ENCODE measurements at places on chromosomes 12 and 14.
A peak's percentile ranks its signal among the peaks of the same experiment; 100 is the strongest.

DNA sequence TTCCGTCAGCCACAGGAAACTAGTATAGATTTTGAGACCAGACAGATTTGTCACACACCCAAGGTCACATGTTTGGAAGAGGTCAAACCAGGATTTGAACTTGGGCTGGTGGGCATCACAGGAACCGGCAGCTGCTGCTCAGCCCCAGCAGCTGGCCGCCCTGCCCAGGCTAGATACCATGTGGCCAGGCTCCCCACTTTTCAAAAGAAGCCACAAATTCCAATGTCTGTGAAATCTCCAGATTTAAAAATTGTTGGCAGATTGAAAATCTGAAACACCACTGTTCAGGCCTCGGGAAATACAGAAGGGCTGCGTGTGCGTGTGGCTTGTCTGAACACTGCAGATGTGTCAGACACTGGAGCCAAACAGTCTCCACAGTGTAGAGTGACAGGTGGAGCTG lies 30.4 kb downstream of the MMAB start:
- no peaks in the 10 kb centered on the region for H3K27me3 ChIP-seq
- H3K27ac ChIP-seq: no peak overlapping the region
- no peaks in the 10 kb centered on the region for H3K4me1 ChIP-seq
- H3K36me3 ChIP-seq: no peaks in the 10 kb centered on the region

DNA sequence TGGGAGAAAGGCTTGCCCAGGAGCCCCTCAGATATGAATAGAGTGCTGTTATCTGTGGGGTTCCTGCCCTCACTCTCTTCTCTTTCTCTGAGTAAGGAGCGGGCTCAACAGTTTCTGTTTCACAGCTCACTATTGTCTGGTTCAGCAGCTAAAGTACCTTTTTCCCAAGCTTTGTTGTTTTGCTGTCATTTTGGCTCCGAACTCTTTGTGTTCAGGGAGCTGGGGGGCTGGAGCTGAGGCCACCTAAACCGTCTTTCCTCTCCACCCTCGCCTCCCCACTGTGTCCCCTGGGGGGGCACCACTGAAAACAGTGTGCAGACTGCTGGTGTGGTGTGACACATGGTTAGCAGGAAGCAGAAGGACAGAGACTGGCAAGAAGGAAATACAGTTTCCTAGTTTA lies 51.4 kb downstream of the FBXW8 start:
- H3K27ac ChIP-seq: no peak overlapping the region
- no peak for DNase-seq
- H3K4me1 ChIP-seq: no peaks in the 10 kb centered on the region
- H3K27me3 ChIP-seq: no peaks in the 10 kb centered on the region
- H3K36me3 ChIP-seq: no peaks in the 10 kb centered on the region

DNA sequence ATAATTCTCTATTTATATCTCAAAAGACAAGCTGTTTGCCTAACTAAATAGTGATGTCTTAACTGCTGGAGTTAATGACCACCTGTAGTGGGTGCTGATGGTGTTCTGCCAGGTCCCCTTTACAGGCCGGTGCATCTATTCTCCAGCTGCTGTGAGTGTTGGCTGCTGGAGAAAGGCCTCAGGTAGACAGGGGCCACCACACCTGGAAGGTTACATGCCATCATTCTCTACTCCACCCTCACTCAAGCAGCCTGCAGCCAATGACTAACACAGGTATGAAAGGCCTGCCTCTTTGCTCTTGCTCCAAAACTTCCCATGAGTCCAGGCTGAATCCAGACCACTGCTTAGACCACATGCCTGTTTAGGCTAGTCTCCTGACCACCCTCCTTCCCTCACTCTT lies 73.9 kb downstream of the RPS6KA5 start:
- no peak for DNase-seq
- H3K4me3 ChIP-seq: no peak overlapping the region
- H3K27ac ChIP-seq: no peak overlapping the region
- no peaks in the 10 kb centered on the region for H3K4me1 ChIP-seq
- H3K27me3 ChIP-seq: no peaks in the 10 kb centered on the region

DNA sequence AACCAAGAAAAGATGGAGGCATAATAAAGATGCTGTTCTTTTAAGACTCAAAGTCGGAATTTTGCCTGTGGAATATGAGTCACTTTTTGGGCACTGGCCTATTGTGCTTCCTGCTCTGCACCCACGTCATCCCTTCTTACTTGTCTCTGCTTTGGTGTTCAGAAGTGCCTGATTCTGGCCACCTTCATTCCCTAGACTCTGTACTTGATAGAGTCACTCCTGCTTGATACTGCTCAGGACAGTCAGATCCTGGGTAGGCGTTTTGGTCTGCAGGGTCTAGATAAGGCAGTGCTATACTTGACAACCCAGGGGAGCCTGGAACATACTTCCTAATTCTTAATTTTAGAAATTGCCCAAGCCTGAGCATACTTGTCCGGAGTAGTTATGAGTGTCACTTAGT lies 1.9 kb downstream of the LRRK2 start:
- DNase-seq: peak; percentile 75
- no peaks in the 10 kb centered on the region for H3K4me1 ChIP-seq
- no peaks in the 10 kb centered on the region for H3K36me3 ChIP-seq
- H3K27me3 ChIP-seq: no peaks in the 10 kb centered on the region

GRCh38 chr14:93789228-93790130 lies 1.2 kb upstream of the PRIMA1 start:
- H3K4me3 ChIP-seq: no peak overlapping the region
- peaks cover 14% of the 10 kb centered on the region for H3K4me1 ChIP-seq
- H3K27ac ChIP-seq: peak overlapping the region; percentile 97
- H3K36me3 ChIP-seq: no peaks in the 10 kb centered on the region
- H3K27me3 ChIP-seq: no peaks in the 10 kb centered on the region
- no peak for DNase-seq

All from uterus (tissue), 4 donors.